Body of pancreas (tissue), 4 donors: ENCODE measurements at places on chromosomes 12 and 14. TPM values are rescaled to one million over a fixed set of nuclear protein-coding genes. Genes with fewer than 3 reads are reported as not detected.

The CAPZA3 gene
- total RNA-seq, result not detected

DNA sequence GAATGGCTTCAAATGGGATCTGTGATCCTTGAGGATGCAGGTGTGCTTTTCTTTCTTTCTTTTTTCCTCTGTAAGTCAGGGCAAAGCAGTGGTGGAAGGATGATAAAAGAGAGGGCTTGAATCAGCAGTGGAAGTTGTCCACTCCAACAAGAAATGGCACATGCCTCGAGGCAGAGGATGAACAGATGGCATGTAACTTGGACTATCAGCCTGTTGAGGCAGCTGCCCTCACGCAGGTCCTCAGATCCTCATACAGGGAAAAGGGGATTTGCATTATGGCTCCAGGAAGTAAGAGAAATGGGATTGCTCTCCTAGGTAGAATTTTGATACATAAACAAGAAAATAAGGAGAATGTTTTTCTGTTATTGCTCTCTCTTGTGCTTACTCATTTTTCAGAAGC, 368.0 kb downstream of the FUT8 start:
- H3K4me1 ChIP-seq, result no peaks in the 10 kb centered on the region
- H3K36me3 ChIP-seq, result no peaks in the 10 kb centered on the region
- no peak overlapping the region for H3K4me3 ChIP-seq
- no peak overlapping the region for H3K27ac ChIP-seq

The KERA gene
- total RNA-seq, result not detected

DNA sequence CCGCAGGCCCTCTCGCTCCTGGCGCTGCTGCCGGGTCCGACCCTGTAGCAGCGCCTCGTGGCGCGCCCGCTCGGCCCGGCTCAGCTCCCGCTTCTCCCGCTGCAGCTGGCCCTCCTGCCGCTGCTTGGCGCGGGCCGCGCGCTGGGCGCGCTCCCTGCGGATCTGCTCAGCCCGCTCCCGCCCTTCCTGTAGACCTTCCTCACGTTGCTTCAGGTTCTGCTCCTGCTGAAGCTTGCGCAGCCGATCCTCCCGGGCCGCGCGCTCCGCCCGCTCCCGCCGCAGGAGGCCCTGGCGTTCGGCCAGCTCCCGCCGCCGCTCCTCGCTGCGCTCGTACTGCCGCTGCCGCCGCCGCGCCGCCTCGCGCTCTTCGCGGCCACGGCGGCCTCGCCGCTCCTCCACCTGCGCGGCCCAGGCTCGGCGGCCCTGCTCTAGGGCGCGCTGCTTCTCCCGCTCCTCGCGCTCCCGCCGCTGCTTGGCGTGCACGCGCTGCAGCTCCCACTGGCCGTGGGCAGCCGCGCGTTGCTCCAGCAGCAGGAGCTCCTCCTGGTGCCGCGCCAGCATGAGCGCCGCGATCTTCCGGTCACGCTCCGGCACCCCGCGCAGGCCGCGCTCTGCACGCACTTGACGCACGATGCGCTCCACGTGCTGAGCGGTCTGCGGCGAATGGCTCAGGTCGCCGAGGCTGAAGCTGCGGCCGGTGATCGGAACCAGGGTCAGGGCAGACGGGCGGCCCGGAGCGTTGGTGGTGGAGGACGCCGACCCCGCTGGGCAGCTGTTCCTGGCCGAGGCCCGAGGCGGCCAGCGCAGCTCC, 2.4 kb downstream of the CCDC177 start:
- no peak overlapping the region for H3K27ac ChIP-seq
- H3K36me3 ChIP-seq, result no peaks in the 10 kb centered on the region
- H3K27me3 ChIP-seq, result peaks cover 27% of the 10 kb centered on the region
- peaks cover 32% of the 10 kb centered on the region for H3K4me1 ChIP-seq

DNA sequence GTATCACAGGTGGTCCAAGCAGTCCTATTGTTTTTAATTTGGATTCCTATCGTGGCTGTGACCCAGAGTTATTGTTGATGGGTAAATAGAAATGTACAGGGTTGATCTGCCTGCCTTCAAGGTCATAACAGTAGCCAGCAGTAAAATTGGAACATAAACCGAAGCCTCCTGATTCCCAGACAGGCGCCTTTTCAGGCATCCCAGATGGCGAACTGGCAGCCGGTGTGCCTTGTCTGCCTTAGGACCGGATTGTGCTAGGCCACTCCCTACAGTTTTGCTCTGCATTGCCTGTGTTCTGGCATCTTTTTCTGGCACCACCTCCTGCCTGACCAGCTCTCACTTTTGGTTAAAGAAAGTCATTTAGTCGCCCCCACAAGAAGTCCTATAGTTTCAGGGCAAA, 22.2 kb downstream of the TMEM117 start:
- no peaks in the 10 kb centered on the region for H3K4me1 ChIP-seq
- no peak overlapping the region for H3K4me3 ChIP-seq
- no peak overlapping the region for H3K27ac ChIP-seq
- no peaks in the 10 kb centered on the region for H3K36me3 ChIP-seq
- no peaks in the 10 kb centered on the region for H3K27me3 ChIP-seq
- peak; percentile 12 for DNase-seq

GRCh38 chr12:47763481-47764346, 5.0 kb upstream of the RAPGEF3 start:
- H3K4me1 ChIP-seq, result peaks cover 11% of the 10 kb centered on the region
- H3K27ac ChIP-seq, result no peak overlapping the region
- H3K27me3 ChIP-seq, result no peaks in the 10 kb centered on the region
- H3K36me3 ChIP-seq, result no peaks in the 10 kb centered on the region
- H3K4me3 ChIP-seq, result no peak overlapping the region

The MSI1 gene
- 1.3 TPM for total RNA-seq

The BMP4 gene
- 5.9 TPM for total RNA-seq

GRCh38 chr12:64627771-64628170, 17.5 kb downstream of the RASSF3 start:
- peak overlapping the region; percentile 2 for H3K27ac ChIP-seq
- no peaks in the 10 kb centered on the region for H3K36me3 ChIP-seq
- no peak for DNase-seq
- peaks cover 30% of the 10 kb centered on the region for H3K4me1 ChIP-seq
- H3K4me3 ChIP-seq, result no peak overlapping the region

The ETFBKMT gene
- 2.9 TPM for total RNA-seq

The NUP37 gene
- 12.2 TPM for total RNA-seq
